ENCODE measurements at places on chromosomes 6 and 20.
A peak's percentile ranks its signal among the peaks of the same experiment; 100 is the strongest.

DNA sequence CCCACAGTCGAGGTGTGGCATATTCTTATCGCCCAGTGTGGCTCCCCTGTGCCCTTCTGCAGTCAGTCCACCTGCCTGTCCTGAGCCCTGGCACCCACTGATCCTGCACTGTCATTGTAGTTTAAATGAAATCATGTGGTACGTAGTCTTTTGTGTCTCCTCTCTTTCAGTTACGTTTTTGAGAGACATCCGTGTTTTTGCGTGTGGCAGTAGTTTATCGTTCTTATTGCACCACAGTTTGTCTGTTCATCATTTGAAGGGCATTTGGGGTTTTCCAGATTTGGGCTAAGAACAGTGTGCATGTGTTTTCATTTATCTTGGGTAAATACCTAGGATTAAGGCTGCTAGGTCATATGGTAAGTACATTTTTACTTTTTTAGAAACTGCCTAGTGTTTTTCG is 49.3 kb downstream of the SPATA2 start:
- DNase-seq = peak; percentile 60

DNA sequence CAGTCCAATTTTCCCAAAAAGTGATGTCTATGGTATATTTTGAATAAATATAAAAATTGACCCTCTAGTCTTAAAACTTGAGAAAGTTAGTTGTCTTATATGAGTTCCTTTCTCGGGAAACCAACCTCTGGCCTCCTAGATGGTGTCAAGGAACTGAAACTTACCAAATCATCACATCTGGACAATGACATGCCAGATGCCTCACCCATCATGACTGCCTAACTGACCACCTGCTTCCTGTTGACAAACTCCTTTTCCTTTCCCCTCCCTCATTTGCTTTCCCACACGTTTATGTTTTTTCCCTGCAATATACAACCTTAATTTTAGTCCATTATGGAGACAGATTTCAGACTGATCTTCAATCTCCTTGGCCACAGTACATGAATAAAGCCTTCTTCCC is 731.0 kb downstream of the EPHA7 start:
- DNase-seq = peak; percentile 4

DNA sequence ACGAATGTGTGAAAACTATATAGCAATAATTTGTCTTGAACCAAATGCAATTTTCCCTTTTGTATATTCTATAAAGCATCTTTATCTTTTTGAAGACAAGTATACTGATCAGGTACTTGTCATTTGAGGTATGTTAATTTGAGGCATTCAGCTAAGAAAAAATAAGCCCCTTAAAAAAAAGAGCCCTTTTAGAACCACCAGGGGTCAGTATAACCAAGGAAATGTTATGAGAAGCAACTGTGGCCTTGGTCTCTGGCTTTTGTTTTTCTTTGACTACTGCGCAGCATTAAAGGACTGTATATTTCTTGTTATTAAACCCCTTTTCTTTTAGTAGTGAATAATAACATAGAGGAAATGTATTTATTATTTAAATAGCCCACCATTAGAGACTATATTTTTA is 43.1 kb downstream of the CD109 start:
- DNase-seq = no peak

- no peak for DNase-seq
These were observed 86.4 kb upstream of the CLDN20 start for GRCh38 chr6:155177363-155177961.

DNA sequence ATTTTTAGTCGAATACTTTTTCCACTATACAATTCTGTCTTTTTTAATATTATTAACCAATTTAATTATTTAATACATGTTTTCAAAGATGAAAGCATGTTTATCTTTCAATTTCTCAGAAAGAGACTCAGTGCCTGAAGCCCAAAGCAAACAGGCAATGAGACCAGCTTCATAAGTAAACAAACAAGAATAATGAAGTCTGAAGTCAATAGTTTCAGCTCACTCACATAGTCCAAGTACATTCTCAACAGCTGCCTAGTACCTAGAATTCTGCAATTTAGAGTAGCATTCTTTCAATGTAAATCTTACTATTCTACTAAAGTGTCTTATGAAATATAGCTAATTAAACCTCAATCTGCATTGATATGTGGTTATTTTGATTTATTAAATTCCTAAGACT is 626.5 kb upstream of the NRSN1 start:
- DNase-seq = no peak

GRCh38 chr20:5364136-5364821 is 47.5 kb upstream of the PROKR2 start:
- DNase-seq = no peak

DNA sequence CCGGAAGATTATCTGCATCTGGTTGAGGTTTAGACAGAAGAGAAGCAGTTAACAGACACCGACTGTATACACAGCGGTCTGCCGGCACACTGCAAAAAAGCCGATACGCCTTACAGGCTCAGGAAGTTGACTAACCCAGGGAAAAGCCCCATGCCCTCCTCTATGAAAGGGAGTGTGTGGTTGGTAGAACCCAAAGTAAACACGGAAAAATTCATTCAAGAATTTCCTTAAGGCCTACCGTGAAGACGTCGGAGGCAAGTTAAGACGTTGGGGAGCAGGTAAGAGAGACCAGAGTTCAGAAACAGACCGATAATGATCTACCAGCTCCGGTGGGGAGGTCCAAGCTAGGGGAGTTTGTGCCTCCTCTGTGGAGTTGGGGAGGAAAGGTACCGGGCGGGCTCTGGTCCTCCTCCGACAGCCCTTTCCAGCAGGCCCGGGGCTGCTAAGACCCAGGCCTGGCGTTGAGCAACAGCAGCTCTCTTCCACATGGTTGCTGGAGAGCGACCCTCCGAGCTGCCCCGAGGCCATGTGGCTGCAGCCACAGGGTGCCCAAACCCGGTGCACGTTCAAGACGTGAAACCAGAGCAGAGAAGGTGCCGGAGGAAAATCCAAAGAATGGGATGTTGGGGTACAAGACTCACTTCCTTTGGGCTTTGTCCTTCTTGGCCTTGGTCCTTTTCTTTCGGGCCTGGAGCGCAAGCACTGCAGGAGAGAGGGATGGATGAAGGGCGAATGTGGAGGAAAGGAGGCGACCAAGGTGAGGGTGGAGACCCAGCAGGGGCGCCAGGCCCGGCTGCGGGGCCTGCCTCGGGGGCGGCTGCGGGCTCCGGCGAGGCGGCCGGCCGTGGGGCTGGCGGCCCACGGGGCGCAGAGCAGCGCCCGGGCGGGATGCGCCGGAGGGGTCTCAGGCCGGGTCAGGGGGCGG is 809 bp downstream of the SRPK1 start:
- no peak for DNase-seq

DNA sequence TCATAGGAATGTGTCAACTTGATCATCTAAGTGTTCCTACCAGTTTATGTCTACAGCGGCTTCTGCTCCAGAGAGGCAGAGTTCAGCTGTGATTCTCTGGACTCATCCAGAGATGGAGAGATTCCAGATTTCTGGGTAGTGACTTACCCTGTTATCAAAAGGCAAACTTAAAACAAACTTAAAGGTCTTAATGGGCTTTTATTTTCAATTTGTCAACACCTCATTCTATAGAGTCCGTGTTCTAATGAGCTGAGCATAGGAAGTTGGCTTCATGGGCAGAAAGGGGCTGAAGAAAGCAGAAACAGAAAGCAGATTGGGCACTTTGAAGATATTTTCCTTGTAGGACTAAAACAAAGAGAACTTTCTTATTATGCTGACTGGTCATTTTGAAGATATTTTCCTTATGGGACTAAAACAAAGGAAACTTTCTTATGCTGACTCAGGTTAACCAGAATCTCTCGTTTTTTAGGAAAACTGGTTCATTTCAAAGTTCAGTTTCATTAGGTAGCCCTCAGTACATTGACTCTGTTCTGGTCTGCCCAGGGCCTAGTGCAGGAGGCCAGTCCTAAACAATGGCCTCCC is 185.1 kb downstream of the CDH26 start:
- no peak for DNase-seq

- no peak for DNase-seq
These were observed 3.2 kb upstream of the SEC23B start for GRCh38 chr20:18504479-18505060.

DNA sequence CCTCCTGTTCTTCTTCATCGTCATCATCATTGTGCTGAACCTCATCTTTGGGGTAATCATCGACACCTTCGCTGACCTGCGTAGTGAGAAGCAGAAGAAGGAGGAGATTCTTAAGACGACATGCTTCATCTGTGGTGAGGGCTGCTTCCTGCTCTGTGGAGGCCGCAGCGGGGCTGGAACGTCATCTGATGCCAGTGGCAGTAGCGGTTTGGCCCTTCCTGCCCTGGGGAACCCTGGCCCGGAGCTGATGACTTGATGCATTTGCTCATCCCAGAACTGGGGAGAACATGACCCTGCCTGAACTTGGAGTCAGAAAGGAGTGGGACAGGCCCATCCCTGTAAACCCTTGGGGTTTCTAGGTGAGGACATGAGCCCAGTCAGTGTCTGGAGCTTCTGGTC is 18.7 kb downstream of the UQCC2 start:
- DNase-seq = no peak

- no peak for DNase-seq
These were observed 40.3 kb upstream of the XRN2 start for GRCh38 chr20:21262812-21263211.

GRCh38 chr20:24017458-24017755 is 28.8 kb upstream of the GGTLC1 start:
- no peak for DNase-seq

GRCh38 chr20:26205350-26205749 is 508.7 kb upstream of the ZNF337 start:
- DNase-seq = no peak

DNA sequence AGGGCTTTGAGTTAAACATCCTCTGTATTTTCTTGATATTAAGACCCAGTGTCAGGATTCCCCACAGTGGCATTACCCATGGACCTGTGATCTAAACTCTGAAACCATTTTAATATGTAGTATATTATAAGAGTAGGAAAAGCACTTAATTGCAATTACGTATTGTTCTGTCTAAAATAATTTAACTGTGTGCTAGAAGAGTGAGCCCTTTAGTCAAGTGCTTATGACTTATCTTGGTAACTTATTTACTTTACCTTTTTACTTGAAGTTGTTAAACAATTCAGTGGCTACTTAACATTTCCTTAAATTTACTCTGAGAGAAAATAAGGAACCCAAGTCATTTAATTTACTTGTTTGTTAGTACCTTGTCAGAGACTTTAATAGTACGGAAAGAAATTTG is 173.6 kb downstream of the CDKAL1 start:
- DNase-seq = no peak
